ENCODE measurements at places on chromosomes 12 and 14.

GRCh38 chr14:43204816-43205215 is 1302.3 kb downstream of the FSCB start:
- DNase-seq = no peak

DNA sequence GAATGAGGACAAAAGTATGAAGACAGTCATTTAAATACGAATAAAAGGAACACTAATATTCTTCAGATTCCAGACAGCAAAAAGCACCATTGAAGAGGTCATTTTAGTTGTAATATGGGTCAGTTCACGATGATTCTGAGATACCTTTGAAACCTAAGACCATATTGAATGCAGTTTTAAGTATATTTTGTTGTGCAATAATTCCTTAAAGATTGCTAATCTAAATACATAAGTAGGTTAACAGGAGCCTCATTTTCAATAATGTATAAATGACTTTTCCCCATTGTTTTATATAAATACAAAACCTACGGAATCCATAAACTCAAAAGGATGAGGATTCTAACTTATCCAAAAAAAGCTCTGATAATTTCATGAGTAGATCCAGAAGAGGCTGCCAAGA is 5.8 kb downstream of the GNS start:
- no peak for DNase-seq

GRCh38 chr12:55997535-55997859 is 421 bp downstream of the SUOX start:
- no peak for DNase-seq

DNA sequence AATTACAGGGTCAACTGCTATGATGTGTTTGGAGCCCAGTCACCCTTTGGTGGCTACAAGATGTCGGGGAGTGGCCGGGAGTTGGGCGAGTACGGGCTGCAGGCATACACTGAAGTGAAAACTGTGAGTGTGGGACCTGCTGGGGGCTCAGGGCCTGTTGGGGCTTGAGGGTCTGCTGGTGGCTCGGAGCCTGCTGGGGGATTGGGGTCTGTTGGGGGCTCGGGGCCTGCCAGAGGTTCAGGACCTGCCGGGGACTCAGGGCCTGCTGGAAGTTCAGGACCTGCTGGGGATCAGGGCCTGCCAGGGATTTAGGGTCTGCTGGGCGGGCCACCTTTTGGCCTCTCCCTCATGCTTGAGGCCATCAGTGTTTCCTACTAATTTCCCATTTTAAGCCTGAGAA is 37.1 kb downstream of the ALDH2 start:
- no peak for DNase-seq

- DNase-seq = no peak
Observed at GRCh38 chr14:32350020-32350419, 20.9 kb downstream of the AKAP6 start.
